ENCODE measurements at places on chromosomes 6 and 20.

- no peak for DNase-seq
Observed at GRCh38 chr6:165389534-165389933, 80.1 kb upstream of the C6orf118 start.

DNA sequence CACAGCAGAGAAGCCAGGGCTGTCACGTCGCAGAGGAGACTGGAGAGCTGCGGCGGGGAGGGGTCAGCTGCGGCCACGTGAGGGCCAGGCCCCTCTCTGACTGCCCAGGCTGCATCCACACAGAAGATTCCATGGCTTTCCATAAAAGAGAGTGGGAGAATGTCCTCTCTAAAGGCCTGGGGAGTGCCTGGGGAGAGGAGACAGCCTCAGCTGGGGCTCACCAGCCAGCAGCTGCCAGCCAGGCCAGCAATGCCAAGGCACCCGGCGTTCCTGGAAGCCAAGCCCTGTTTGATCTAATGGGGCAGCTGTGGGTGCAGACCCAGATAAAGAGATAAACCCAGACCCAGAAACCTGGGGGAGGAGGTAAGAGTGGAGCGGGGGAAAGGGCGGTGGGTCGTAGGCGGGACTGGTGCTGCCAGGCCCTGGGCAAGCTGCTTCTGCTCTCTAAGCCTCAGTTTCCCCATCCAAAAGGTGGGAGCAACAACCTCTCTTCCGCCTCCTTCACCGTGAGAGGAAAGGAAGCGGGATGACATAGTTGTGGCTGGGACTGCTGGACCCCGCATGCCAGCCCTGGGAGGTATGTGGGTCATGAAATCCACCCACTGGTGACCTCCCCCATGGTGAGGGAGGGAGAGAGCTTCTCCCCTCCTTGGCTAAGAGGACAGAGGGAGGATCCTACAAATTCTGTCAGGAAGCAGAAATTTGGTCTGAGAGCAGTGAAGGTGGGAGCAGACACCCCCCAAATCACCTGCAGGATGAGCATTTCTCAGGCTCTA is 3.1 kb upstream of the OSBPL2 start:
- no peak for DNase-seq

GRCh38 chr6:37275350-37275749 is 17.4 kb upstream of the TMEM217 start:
- DNase-seq = no peak

DNA sequence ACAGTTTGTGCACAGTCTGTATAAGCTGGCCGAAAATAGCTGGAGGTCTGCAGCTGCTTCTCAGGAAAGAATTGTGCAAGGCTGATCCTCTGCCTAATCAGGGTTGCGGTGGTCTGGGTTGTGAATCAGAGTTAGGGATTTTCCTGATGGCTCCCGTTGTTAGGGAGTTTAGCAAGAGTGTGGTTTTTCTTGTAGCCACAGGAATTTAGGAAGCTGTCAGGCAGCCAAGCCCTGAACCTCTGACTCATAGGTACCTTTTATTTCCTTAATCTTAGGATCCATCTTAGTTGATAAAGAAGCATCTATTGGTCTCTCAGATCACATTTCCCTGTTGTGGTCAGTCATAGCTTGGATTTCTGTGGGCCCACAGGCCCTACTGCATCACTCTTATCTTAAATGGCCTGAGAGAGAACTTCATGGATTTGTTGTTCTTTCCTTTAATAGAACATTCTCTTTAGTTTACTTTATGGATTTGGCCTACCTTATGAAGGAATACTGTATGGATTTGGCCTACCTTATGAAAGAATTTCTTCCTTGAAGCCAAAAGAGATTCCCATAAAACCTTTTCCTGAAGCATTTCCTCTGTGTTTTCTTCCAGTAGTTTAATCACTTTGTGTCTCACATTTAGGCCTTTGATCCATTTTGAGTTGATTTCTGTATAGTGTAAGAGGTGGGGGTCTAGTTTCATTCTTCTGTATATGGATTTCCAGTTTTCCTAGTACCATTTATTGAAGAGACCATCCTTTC is 10.3 kb downstream of the KIF25 start:
- DNase-seq = no peak

DNA sequence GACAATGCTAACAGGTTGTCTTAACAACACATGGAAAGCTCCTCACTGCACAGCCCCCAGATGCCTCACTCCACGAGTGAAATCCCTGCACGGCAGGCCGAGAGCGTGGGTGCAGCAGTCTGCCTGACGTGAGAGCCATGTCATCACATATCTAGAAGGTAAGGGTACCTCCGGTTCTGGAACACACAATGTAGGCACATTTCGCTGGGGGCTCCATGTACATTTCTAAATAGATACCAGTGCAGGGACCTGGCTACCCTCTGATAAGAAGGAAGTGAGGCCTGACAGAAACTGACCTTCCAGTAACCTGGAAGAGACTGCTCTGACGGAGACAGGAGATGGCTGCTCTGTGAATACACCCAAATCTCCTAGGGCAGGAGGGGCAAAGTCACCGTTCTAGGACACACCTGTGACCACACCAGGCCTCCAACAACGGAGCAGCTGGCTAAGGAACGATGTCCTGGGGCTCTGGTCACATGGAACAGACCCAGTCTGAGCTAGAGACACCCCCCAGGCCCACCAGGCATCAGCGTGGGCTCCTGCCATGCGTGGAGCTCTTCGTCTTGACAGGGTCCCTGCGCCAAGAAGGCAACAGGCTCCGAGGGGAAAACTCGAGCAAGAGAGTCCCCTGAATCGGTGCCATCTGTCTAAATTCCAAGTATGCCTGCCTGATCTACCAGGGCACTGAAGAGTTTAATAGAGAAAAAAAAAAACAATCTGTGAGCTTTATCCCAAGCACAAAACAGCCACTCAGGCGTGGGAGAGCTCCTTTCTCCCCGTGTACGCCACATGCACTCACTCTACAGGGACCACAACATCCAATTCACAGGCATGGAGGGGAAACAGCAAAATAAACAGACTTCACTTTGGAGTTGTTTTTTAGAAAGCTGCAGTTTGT is 27.5 kb downstream of the RNASET2 start:
- DNase-seq = no peak

DNA sequence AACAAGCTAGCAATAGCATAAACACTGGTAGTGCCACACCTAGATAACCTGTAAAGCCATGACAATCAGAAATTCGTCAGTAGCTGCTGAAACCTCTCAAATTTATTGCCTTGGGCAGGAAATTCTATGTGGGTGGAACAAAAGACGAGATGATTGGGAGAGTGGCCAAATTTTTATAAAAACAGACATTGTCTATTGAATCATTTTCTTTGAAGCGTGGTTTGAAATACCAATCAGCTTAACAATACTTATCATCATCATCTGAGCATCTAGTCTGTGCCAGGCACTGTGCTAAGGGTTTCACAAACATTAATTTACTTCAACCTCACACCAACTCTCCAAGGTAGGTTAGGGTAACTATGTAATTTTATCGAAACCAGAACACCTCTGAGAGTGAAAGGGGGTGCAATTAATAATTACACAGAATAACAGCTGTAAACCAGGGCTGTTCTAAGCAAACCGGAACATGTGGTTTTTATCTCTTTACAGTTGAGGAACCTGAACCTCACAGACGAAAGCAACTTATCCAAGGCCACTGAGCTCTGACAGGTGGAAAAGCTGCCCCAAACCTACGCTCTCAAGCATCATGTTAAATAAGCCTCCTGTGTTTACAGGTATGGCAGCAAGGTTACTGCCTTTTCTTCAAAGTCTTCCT is 43.4 kb downstream of the NHSL1 start:
- no peak for DNase-seq

DNA sequence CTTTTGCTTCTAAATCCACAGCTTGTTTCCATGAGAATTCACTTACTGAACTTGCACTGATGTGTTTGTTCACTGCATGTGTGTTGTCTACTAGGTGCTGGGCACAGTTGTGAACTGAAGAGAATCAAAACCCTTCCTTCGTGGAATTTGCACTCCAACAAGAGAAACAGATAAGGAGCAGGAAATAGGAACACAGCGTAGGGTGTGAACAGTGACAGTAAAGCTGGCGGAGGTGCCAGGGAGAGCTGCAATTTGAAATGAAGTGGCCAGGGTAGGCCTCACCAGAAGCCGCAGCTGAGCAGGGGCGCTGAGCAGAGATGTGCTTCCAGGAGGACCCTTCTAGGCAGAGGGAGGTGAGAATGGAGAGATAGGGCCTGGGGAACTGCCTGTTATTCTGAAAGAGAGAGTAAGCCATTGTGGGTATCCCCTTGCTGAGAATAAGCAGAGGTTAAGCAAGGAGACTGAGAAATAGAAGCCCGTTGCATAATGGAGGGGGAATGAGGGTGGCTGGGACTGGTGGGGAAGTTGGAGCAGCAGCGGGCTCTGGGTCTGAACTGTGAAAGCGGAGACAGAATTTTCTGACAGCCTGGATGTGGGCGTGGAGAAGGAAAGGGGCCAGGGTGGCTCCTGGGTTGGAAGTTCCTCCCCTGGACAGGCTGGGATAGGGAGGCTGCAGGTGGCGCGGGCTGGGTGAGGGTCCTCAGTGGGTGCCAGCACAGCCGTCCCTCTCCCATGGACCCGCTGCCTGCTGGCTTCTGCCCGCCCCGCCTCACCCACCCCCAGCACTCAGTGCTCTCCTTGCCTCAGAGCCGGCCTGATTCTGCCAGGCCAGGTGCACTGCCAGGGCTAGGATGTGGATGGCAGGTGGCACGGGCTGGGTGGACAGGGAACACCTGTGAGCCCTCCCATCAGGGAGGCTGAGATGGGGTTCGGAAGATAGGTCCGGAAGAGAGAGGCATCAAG is 114.7 kb upstream of the AFDN start:
- no peak for DNase-seq

GRCh38 chr6:53811082-53811481 is 16.3 kb downstream of the LRRC1 start:
- no peak for DNase-seq

- DNase-seq = no peak
Observed at GRCh38 chr6:32459781-32460424, 20.2 kb downstream of the HLA-DRA start.

- no peak for DNase-seq
Observed at GRCh38 chr20:56801971-56802755, 173.1 kb downstream of the TFAP2C start.

- no peak for DNase-seq
Observed at GRCh38 chr6:110664933-110665332, 150.3 kb downstream of the CDK19 start.

DNA sequence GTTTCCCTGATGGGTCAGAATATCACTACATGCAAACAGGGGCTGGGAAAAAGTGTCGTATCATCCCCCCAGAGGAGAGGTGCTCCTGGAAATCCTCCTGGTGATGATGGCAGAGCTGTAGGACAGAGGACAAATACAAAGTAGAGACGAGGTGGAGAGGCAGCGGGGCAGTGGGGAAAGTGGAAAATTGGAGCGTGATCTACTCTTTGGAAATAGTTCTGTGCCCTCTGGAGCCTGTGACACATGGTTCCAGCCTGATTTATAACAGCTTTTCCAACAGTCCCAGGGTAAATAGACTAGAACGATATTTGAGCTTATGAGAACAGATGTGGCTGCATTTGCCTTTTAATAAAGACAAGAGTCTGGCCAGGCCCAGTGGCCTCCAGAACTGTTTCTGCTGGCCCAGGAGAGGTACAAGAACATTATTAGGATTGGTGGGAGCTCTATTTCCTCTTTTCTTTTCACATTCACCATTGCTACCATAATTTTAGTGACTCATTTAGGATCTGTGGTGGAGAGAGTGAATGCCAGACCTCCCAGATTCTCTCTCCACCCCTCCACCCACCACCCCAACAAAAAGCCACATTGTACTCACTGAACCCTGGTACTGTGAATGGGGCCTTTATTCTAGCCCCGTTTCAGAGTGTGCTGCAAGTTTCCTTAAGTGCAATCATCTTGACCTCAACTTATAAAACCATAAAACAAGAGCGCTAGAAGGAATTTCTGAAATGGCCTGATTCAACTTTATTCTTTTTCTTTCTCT is 78.3 kb downstream of the BTBD3 start:
- no peak for DNase-seq

- no peak for DNase-seq
Observed at GRCh38 chr6:149694921-149695320, 23.0 kb downstream of the LATS1 start.

DNA sequence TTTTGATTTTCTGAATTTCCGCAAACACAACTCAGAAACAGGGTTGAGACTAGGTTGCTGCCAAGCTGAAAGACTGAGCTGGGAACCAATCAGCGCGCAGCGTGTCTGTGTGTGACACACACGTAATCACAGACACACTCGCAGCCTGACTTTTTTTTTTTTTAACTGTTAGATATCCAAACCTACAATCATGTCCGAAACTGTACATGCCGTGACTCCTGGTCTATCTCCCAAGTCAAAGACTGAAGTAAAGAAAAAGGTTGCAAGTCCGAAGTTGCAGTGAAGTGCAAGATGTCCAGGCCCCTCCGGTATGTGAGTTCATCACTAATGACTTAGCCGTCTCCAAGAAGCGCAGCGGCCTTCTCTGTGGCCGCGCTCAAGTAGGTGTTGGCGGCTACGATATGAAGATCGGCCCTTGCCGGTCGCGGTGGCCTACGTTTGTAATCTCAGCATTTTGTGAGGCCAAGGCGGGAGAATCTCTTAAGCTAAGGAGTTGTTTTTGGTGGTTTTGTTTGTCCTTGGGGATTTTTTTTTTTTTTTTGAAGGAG is 108.2 kb downstream of the HFE start:
- DNase-seq = peak; percentile 69

DNA sequence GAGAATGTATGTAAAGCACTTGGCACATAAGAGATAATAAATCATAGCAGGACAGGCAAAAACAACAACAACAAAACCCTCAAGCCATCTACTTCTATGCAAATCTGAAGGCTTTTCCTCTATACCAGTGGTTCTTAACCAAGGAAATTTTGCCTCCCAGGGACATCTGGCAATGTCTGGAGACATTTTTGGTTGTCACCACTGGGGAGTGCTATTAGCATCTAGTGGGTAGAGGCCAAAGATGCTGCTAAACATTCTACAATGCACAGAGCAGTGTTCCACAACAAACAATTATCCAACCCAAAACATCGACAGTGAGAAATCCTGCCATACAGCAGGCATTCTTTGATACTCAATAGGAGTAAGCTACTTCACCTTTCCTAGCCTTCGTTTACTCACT is 28.2 kb downstream of the NDRG3 start:
- no peak for DNase-seq

DNA sequence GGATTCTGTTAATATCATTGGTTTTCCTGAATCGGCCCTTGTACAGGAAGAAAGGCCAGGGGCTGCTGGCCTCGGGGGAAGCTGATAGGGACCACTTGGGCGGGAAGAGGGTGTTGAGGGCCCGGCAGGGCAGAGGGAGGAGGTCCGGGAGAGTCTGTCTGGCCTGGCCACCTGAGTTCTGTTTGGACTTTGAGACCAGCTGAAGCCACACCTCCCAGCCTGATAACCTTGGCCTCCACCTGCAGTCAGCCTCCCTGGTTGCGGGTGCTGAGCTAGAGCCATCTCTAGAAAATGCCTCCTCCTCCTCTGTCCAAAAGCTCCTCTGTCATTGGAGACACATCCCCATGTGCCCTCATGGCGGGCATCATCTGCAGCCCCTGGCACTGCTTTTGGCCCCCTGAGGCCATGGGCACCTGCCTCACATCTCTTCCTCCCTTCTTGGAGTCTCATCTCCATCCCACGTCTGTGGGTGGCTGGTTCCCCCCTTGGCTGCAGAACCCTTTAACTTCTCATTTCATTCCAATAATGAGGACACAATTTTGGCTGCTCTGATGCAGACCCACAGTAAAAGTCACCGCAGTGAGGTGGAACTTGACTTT is 16.6 kb downstream of the APCDD1L start:
- DNase-seq = no peak
